Smooth muscle cell of the brain vasculature (primary cell): ENCODE measurements at places on chromosomes 12 and 14.

DNA sequence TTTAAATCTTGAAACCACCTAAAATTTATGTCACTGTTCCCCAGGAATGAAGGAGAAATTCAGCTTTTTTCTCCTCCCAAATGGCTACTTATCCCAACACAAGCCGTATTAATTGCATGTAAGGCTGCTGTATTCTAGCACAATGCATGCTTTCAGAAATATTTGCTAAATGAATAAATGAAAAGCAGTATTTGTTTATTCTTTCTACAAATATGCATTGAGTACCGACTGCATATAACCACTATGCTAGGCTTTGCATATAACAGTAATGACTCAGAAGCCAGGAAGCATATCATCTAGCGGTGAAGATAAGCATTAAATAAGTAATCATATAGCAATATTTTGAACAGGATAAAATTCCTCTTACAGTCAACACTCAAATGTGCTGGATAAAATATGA, 5.7 kb upstream of the LRR1 start:
- DNase-seq = no peak

GRCh38 chr14:102295270-102295669, 9.7 kb downstream of the MOK start:
- no peak for DNase-seq

GRCh38 chr12:117686210-117686609, 282.6 kb downstream of the KSR2 start:
- no peak for DNase-seq

GRCh38 chr12:125169870-125170269, 104.6 kb downstream of the AACS start:
- no peak for DNase-seq

GRCh38 chr14:52733824-52734223, 3.9 kb downstream of the STYX start:
- DNase-seq = no peak

GRCh38 chr14:56902385-56902784, 92.1 kb upstream of the OTX2 start:
- no peak for DNase-seq

- no peak for DNase-seq
These were observed 38.8 kb upstream of the TDRD9 start for GRCh38 chr14:103889313-103890051.

- DNase-seq = no peak
These were observed 50.1 kb downstream of the CCDC88C start for GRCh38 chr14:91367173-91368171.

- no peak for DNase-seq
These were observed 1.9 kb downstream of the DUSP16 start for GRCh38 chr12:12560587-12561370.

DNA sequence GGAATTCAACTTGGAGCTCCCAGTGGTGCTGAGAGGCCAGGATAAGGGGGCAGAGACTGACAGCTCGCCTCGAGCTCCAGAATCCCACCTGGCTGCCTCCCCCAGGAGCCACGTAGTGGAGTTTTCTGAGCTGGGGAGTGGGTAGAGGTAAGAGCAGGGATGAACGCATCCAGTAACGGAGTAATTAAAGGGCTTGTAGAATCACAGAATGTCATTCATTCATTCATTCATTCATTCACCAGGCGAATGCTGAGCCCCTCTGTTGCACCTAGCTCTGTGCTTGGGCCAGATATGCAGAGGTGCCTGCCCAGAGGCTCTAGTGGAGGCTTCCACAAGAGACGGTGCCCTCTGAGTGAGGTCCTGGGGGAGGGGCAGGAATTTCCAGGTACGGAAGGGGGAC, 8.1 kb downstream of the FAM181A start:
- no peak for DNase-seq
